ENCODE measurements at places on chromosomes 7 and 10. TPM values are rescaled to one million over a fixed set of nuclear protein-coding genes. Genes with fewer than 3 reads are reported as not detected.

GRCh38 chr7:140697447-140698143 is 1.1 kb downstream of the NDUFB2 start:
- DNase-seq, result no peak

- DNase-seq, result no peak
Observed at GRCh38 chr7:64308016-64308270, 5.8 kb upstream of the ZNF736 start.

- DNase-seq, result no peak
Observed at GRCh38 chr10:124168991-124169802, 75.8 kb upstream of the CHST15 start.

GRCh38 chr10:71600849-71601248 is 118.7 kb downstream of the C10orf105 start:
- peak; percentile 6 for DNase-seq

DNA sequence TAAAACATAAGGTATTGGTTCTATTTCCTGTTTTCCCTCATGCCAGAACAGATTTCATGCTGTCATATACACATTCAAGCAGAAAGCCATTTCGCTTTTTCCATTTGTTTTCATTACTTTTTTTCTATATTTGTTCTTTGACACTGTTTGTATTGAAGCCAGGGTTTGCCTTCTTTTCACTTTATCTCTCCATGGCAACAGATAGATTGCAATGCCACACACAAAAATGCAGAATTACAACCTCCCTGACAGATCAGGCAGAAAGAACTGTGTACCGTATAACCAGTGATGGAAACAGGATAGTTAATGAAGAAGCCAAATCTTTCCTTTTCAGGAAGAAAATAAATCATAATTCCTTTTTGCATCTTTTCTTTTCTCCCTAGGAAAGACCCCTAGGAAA is 103.0 kb upstream of the PCGF5 start:
- DNase-seq, result no peak

DNA sequence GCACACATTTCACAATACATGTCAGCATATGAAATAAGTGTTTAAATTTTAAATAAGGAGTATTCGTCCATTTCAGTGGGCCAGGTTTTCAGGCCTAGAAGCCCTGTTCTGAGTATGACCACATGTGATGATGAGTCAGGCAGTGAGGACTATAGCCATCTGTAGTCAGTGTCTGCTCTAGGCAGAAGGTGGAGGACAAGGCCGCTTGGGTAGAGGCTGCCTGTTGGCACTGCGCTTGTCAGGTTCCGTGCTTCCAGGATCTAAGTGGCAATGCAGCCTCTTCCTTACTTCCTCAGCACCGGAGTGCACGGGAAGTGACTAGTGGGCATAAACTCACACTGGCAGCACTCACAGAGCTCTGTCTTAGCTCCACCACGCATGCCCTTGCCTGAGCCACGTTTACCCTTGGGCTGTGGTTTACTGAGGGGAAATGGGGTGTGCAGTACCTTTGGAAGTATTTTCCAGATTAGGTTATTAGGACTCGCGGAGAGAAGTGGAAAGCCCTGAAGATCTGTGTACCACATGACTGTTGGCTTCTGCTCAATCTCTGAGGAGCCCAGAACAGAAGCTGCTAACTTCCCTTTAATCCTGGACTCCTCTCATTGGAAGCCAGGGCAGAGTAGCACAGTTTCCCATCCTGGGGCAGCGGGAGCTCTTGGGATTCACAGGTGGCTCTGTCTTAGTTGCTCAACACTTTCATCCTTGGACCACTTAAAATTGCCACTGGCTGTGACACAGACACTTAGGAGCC is 87.5 kb upstream of the GJD4 start:
- peak; percentile 11 for DNase-seq

DNA sequence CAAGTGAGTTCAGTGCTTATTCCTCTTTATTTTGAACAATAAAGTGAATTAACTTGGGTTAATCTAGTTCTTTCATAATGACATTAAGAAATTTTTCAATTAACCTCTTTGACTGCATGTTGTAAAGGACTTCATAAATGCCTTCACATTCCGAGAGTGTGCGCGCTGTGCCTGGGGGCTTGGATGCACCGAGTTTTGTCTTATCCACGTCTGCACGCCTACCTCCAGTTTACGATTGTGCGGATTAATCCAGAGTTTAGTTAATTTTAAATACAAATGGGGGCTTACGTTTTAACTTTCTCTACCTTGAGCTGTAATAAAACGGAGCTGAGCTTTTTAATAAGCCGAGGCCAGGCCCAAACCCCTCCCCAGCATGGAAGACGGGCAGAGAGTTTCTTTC is 120.4 kb downstream of the EBF3 start:
- DNase-seq, result no peak

DNA sequence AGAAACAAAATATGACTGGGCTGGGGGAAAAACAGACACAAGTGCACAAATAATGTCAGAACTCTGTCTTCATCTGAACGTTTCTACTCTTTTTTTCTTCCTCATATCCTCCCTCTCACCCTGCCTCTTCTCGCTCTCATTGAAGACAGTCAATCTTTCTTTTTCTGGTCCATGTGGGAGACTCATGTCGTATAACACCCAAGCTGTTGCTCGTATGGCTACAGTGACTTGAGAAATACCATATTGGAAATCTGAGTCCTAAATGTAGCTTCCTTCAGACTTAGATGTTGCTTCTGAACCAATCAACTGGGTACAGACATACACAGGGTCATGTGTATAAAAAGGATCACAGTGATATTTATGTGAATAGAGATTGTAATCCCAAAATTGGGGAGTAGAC is 579.8 kb upstream of the CELF2 start:
- DNase-seq, result no peak

- DNase-seq, result no peak
Observed at GRCh38 chr7:134888141-134888740, 98.1 kb upstream of the AGBL3 start.

GRCh38 chr10:123655751-123656150 is 10.4 kb upstream of the GPR26 start:
- no peak for DNase-seq

DNA sequence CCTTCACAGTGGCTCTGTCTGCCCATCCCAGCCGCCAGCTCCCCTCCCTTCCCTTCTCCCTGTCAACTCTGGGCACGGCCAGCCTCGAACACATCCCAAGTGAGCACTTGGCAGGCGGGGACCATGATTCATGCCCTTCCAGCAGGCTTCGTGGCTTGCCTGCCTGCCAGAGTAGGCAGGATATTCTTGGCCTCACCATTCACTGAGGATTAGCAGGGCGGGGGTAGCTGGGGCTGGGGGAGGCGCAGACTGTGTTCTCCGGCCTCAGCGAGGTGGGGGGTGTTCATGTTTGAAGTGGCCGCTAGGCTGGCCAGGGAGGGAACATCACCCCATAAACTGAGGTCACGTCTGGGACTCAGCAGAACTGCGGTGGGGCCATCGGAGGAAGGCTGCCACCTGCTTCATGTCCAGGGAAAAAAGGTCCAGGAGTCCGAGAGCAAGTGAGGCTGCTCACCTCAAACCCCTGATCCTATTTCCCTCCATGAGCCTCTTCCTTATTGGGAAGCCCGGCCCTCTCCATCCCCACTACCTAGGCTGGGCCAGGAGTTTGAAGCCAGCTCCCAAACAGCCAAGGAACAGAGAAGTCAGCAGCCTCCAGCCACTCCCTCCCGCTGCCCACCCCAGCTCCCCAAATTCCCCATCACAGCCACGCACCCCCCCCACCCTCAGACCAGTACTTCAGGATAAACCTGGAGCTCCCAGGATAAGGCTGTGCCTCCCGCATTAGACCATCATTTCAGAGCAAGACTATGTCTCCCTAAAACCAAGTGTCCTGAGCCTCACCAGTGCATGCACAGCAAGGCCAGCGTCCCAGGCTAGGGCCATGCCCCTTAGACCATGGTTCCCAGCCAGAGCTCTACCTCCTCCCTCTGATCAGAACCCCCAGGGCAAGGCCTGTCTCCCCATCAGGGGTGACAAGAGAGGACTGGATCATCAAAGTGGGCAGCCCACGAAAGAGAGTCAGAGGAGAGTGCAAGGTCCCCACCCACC is 42.8 kb upstream of the RABGEF1 start:
- DNase-seq, result no peak

DNA sequence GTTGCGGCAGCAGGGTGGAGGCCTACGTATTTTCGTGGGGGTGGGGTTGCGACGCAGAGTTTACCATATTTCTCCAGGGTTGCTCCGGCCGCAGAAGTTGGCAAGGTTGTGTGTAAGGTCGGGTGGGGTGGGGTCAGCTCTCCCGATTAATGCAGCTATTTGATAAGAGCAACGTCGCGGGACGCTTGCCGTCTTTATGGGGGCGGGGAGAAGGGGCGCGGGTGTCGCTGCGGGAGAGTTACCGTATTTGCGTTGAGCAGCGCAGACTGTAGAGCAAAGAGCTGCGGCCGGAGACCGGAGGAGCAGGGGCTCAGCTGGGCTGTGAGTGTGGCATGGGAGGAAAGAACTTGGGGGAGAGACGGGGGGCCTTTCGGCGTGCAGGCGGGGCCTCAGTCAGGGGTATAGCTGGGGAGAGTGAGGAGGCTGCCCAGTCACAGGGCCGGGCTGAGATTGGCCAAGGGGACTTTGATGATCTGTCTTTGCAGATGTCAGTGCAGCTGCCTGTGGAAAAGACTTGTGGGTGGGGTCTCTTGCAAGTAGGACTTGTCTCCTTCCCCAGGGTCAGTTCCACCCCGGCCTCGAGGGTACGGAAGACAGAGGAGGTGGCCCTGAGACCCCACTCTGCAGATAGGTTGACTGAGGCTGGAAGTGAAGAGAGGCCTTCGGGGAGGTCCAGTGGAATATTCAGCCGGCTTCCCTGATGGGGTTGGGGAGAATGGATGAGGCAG is 26.6 kb downstream of the ZNF775 start:
- no peak for DNase-seq

- no peak for DNase-seq
Observed at GRCh38 chr10:25261558-25261957, 86.8 kb downstream of the GPR158 start.

- DNase-seq, result no peak
Observed at GRCh38 chr10:78893217-78893616, 175.5 kb upstream of the ZMIZ1 start.

DNA sequence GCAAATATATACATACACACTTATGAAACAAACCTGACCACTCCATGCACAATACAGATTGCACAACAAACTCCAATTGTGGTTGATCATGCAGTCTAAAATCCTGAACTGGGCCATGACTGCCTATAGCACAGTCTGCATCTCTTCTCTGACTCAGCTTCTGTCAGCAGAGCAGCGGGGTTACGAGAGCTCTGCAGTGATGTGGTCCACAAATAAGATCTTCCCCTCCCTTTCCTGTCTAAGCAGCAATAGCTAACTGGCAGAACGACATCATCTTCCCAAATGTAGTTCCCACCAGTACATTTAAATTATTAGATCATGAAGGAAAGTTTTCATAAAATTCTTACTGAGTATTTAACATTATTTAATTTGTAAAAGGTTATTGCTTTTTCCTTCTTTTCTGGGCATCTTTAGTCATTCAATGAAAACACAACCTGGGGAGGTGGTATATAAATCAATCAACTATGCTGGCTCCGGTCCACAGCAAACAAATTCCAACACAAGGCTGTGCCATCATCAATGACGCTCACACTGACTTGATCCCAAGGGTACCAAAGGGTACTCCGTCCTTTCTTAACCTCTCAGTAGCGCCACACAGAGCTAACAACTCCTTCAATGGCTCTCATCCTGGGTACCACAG is 17.1 kb downstream of the ARHGAP21 start:
- peak; percentile 71 for DNase-seq

- no peak for DNase-seq
Observed at GRCh38 chr7:97013134-97013844, 7.9 kb downstream of the DLX6 start.

GRCh38 chr7:102992509-102992937 is 79.7 kb downstream of the LRRC17 start:
- DNase-seq, result no peak

- DNase-seq, result no peak
Observed at GRCh38 chr10:106866244-106866845, 298.2 kb downstream of the SORCS1 start.

DNA sequence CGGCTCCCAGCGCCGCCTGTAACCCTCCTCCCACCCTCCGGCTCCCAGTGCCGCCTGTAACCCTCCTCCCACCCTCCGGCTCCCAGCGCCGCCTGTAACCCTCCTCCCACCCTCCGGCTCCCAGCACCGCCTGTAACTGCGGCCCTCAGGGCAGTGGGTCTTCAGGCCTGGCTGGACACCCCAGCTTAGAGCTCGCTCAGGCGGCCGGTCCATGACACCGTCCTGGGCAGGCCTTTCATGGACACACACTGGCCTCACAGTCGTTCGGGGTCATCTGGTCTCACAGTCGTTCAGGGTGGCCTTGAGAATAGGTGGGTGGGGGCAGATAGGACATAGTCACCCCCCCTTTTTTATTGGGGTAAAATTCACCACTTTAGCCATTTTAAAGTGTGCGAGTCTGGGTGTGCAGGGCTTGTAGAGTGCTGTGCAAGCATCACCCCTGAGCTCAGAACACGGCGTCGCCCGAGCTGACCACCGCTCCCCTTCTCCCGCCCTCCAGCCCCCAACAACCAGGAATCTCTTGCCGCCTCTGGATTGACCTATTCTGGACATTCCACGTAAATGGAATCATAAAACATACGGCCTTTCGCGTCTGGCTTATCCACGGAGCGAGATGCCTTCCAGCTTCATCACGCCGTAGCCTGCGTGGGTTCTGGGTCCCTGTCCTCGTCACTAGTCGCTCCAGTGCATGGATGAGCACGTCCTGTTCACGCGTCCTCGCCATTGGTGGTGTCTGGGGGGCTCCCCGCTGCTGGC is 41.1 kb upstream of the CFAP46 start:
- no peak for DNase-seq

- peak; percentile 83 for DNase-seq
Observed at GRCh38 chr10:104339469-104340110, 1.3 kb upstream of the ITPRIP start.

DNA sequence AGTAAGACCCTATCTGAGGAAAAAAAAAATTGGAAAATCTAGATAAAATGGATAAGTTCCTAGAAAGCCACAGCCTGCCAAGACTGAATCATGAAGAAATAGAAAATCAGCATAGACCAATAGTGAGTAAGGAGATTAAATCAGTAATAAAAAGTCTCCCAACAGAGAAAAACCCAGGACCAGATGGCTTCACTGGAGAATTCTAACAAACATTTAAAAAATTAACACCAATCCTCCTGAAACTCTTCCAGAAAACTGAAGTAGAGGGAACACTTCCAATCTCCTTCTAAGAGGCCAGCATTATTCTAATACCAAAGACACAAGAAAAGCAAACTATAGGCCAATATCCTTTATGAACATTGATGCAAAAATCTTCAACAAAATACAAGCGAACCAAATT is 8.8 kb upstream of the LIMK1 start:
- no peak for DNase-seq

DNA sequence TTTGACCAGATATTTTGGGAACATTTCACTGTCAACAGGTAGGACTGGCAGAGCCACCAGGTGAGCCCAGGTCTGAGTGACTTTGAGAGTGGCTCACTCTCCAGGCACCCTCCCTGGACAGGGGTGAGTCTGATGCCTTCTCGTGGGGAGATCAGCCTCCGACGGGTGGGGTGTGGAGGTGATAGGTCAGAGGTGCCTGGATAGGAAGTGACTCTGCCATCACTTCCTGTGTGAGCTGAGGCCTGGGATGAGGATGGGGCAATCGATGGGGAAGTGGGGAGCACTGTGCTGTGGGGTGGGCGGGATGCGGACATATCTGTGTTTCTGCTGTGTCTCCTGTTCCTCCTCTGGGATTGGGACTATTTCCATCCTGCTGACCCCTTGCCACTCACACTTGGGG is 34.6 kb downstream of the IFT22 start:
- no peak for DNase-seq

The CALCR gene
- total RNA-seq, result not detected

The SLC26A4 gene
- total RNA-seq, result 6.5 TPM

The ZNF503 gene
- total RNA-seq, result 0.87 TPM

The DGKI gene
- total RNA-seq, result 1.1 TPM

The FBXO24 gene
- 0.20 TPM for total RNA-seq

The CEP41 gene
- 1.6 TPM for total RNA-seq

The NDUFB8 gene
- 152 TPM for total RNA-seq

The GIMAP4 gene
- 197 TPM for total RNA-seq
